Activated CD4-positive, CD25-positive, alpha-beta regulatory T cell treated with anti-CD3 and anti-CD28 coated beads, Interleukin-2, amount 50 U/mL, for 24 hours (primary cell): ENCODE measurements at places on chromosomes 11 and 22.

DNA sequence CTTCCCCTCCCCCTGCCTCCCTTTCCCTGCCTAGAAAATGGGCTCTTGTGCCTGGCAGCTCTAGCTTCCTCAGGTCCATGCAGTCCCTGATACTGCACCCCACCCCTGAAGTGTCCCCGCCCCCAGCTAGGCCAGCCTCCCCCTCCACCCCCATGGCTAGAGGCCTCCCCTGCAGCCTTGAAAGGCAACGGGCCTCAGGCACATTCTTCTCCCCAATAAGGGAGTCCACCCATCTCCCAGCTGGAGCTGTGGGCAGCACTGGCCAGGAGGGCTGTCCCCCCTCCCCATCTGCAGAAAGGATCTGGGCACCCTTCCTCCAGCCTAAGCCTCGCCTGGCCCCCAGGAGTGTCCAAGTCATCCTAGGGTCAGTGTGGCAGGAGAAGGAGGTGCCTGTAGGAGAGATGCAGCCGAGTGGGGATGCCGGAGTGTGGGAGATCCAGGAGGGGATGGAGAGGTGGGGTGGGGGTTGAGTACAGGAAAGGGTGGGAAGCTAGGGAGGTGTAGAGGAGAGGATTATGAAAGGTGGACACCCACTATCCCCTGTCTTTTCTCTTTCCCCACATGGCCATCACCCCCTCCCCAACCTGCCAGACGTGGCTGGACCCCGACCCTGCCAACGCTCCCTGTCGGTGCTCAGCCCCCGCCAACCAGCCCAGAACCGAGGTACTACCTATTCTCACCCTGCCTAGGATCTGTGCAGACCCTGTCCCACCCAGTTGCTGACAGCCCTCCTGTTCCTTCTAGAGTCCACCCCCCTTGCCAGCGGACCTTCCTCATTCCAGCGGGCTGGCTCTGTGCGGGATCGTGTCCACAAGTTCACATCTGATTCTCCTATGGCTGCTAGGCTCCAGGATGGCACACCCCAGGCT lies 9.3 kb downstream of the SMTN start:
- no peak for ATAC-seq

DNA sequence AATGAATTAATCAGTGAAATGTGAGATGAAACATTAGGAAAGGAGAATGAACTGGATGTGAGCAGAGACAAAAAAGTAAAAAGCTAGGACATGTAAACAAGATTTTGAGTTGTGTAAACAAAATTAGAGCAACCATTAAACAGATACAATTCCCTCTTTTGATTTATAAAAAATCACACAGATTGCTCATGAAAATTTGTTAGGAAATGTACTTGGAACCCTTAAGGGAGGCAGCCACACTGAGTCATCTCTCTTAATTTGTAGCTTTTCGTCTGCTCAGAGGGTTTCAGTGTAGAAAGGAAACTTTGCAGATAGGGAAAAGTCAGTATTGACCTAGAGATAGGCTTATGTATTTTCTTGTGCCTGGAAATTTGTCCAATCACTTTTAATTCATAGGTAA lies 49.6 kb upstream of the ME3 start:
- ATAC-seq: no peak

DNA sequence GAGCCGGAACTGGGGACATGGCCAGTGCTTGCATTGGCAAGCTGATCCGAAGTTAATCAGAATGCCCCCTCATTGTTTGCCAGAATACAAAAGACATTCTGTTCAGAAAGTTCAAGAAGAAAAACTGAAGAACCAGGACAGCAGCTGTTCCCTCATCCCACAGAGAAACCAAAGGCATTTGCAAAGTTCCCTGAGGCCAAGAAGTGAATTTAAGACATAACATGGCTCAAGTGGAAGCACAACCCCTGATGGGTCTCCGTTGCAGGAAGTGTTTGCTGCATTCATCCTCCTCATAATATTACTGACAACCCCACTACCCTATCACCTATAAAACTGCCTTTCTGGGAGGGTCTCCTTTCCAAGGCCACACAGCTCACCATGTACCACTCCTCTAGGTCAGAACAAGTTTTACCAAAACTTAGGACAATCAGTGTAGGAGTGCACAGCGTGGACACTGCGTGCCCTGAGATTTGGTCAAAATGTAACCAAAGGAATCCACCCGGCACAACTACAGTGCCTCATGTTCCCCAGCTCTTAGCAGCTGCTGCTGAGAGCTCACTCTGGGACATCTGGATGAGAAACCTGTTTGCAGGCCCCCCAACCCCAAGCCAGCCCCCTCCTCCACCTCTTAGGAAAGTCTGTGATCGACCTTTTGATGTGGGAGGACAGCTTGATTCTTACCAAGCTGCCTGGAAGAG lies 101.6 kb upstream of the AKIP1 start:
- ATAC-seq: no peak

- no peak for ATAC-seq
These were observed 44.2 kb upstream of the POU2AF1 start for GRCh38 chr11:111423250-111423615.

DNA sequence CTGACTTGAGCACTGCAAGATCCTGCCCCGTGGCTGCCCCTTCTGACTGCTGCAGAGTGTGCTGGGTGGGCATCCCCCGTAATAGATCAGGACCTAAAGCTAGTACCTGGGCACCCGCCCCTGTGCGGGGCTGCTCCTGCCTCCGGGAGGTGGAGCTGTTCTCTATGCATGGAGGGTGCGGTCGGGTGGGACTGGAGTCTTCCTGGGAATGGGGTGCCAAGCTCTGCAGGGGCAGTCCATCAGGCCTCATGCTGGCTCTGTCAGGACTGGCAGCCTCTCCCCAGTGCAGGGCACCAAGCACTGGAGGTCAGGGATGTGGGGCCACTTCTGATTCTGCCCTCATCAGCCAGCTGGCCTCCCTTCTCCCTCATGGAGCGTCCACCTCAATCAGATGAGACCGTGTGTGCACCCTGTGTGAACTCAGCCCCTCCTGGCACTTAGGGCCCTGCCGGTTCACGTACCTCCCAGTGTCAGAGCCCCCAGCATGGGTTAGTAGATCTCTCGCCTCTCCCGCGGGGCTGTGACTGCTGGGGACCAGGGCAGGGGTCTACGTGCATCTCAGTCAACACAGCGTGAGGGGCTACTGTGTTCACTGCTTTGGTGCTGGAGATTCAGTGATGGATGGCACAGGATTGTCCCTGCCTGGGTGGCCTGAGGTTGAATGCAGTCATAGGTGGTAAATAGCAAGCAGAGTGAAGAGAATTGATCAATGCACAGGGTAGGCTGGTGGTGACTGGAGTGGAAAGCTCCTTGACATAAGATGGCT lies 30.8 kb downstream of the MPPED1 start:
- ATAC-seq: no peak

DNA sequence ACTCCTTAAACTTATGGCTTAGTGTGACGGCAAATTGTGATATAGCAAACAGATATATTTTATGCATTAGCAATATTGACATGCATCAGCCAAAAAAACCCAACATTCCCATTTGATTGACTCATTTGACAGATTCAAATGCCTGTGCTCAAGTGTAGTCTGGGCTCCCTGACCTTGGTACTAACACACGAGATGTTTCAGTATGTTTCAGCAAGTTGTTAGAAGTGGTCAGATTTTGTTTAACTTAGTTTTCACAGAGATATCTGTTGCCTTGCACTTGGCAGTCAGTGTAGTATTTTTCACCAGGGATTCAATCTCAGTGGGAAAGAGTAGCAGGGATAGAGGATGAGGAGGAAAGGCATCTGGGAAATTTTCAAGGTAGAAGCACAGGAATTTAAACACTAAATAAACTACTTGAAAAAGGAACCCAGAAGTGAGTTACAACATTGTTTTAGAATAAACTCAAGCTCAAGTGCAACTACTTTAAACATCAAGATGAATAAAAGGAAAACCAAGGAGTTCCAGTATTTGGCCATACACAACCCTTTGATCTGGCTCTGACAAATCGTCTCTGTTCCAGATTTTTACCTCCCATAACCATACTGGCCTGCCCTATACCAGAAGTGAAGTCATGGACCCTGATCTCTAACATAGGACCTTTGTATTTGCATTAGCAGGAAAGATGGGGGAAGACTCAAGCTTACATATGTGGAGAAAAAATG lies 56.5 kb upstream of the BLID start:
- no peak for ATAC-seq

DNA sequence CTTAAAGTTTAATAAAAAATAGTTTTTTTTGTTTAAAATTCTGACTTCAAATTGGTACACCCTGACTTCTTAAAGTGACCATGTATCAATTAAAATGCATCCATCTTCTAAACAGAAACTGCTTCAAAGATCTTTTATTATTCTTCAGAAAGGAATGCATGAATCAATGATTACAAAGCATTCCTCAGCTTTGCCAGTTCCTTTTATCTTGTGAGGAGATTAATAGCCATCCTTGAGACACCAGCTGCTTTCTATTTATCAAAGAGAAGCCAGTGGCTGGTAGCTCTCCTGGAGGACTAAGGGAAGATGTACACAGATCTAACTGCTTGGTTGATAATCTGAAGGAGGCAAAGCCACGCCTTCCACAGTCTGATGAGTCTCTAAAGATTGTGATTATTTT lies 2222.5 kb downstream of the LRRC4C start:
- ATAC-seq: no peak

GRCh38 chr11:111605681-111606080 lies 3.4 kb downstream of the SIK2 start:
- no peak for ATAC-seq

- no peak for ATAC-seq
These were observed 4.0 kb downstream of the STIM1 start for GRCh38 chr11:3859373-3859881.

DNA sequence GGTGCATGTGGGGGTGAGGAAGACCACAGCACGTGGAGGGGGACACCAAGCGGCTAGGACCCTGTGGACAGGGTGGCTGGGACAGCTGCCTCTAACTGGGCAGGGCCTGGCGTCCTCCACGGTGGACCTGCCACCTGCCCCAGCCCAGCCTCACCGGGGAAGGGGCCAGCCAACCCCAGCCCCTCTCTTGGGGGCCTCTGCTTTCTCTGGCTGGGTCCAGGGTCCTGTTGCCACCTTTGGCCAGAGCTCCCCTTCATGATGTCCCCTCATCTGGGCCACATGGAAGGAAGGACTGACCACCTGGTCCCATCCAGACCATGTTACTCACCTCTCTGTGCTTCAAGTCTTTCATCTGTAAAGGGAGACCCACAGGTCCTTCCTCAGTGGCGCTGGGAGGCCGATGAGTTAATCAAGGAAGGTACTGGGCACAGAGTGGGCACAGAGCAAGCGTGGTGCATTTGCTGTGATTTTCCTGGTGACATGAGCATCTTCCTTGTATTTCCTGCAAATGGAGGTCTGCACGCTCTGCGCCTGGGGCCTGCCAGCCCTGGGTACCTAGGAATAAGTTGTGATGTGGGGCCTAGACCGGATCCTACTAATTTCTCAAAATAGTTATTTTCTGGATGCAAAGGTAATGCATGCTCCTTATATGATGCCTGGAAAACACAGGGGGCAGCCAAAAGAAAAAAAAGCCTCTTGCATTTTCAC lies 538.4 kb downstream of the TBC1D22A start:
- ATAC-seq: no peak

DNA sequence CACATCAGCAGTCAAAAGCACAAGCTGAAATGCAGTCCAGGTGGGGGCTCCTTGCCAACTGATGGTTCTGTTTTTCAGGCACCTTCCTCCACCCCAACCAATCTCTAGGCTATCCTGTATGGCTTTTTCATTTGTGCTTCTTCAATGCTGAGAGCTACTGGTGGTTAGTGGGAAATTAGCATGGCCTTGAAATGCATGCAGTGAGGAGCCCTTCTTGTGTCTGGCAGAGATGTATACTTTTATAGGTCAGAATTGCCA lies 167.4 kb downstream of the NAV2 start:
- no peak for ATAC-seq

GRCh38 chr11:69904161-69904973 lies 85.2 kb upstream of the FGF3 start:
- no peak for ATAC-seq

GRCh38 chr11:111408789-111409727 lies 30.0 kb upstream of the POU2AF1 start:
- no peak for ATAC-seq

DNA sequence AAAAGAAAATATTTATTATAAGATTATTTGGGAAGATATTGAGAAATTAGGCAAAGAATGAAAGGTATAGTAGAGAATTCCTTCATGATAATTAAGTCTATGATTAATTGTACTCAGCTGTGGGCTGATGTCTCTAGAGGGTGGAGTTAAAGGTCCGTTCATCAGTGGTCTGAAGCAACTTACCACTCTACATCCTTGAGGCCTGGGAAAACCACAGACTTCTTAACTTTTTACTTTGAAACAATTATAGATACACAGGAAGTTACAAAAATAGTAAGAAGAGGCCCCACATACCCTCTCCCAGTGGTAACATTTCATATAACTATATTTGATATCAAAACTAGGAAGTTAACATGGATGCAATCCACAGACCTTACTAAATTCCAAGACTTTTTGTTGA lies 167.0 kb upstream of the NECTIN1 start:
- ATAC-seq: no peak

- ATAC-seq: no peak
These were observed 40.4 kb downstream of the GAB4 start for GRCh38 chr22:16967453-16968217.

GRCh38 chr22:22986008-22986407 lies 84.3 kb upstream of the GNAZ start:
- no peak for ATAC-seq

DNA sequence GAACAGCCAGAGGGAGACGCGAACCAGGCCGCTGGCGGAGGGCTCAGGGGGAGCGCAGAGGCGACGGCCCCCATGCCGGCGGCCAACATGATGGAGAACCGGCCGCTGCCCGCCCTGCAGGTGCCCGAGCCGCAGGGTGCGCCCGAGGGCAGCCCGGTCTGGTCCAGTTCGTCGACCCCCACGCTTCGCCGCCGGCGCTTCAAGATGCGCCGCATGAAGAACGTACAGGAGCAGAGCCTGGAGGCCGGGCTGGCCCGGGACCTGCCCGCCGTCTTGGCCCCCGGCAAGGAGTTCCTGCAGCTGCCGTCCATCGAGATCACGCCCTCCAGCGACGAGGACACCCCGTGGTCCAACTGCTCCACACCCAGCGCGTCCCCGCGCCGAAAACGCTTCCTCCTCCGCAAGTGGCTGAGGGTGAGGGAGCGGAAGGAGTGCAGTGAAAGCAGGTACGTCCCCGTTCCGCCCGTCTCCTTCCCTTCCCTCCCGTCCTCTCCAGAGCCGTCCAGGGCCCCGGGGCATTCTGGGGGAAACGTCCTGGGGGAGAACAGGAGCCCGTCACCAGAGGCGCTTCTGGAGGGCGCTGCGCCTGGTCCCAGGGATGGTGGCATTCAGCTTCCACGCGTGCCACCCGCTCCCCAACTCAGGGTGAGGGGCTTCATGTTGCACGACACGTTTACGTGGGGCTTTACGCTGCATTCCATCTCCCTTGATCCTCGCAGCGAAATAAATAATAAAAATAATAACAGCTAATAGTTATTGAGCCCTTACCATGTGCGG lies 840 bp downstream of the GRAMD1B start:
- ATAC-seq: peak; percentile 53
